CMK (cell line): ENCODE measurements at places on chromosomes 3 and 15.

GRCh38 chr15:59657635-59658125 lies 365 bp upstream of the GTF2A2 start:
- DNase-seq, result no peak

DNA sequence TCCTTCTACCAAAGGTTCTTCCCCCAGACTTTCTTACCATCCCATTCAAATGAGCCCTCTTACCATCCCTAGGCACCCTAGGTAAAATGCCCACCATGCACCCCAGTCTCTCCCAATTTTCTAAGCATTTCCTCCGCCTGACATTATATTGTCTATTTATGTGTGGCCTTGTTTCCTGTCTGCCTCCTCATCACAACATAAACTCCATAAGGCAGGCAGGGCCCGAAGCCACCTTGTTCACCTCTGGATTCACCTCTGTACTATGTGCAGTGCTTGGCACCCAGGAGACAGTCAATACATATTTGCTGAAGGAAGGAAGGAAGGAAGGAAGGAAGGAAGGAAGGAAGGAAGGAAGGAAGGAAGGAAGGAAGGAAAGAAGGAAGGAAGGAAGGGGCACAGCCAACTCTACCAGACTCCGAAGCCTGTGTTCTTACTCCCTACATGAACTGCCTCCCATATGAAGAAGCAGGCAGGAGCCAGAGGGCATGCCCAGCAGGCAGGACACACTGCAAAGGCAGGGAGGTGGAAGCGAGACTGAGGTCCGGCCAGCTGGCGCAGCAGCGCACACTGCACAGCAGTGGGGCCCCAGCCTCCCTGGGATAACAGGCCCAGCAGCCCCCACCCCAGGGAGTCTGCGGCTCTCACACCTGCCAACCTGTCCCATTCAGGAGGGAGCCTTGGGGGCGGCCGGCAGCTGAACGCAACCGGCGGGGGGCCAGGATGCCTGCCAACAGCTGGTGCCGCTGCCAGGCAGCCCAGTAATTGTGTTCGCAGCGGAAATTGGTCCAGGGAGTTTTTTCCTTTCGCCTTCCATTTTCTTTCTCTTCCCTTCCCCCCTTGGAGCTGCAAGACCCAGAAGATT lies 106.0 kb upstream of the LINGO1 start:
- no peak for DNase-seq

DNA sequence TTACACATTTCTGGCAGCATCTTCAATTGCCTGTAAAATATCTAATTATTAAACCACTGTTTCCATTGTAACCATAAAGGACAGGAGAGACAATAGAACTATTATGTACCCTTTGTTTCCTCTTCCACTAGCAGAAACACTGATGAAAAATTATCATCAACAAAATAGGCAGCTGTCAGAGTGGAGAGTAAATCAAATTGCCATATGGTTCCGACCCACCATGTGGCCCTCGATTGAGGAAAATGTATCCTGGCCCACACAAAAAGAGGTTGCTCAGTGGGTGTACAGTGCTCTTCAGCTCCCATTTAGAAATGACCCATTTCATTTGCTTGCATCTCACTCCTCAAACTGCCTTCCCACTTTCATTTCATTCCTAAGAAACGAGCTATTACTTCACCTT lies 570.6 kb upstream of the UBE2E2 start:
- no peak for DNase-seq

GRCh38 chr15:92073044-92073785 lies 219.7 kb downstream of the SLCO3A1 start:
- no peak for DNase-seq

DNA sequence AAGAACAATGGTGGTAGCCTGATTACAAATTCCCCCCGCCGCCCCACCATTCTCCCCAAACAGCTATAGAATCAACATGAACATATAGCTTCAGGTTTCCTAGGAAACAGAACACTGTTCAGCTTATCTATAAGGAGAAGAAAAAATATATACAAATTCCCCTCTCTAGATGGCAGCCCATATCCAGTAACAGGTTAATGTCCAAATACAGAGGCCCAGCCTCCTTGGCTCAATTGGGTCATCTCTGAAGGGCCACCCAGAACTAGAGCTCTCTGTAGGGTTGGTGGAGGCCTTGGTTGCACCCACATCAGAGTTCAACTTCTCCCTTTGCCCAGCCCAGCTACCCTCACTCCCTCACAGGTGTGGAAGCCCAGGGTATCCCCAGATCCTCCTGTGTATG lies 91.5 kb upstream of the ADAMTS17 start:
- DNase-seq, result no peak

- DNase-seq, result no peak
Observed at GRCh38 chr3:21292971-21293370, 458.0 kb downstream of the ZNF385D start.

DNA sequence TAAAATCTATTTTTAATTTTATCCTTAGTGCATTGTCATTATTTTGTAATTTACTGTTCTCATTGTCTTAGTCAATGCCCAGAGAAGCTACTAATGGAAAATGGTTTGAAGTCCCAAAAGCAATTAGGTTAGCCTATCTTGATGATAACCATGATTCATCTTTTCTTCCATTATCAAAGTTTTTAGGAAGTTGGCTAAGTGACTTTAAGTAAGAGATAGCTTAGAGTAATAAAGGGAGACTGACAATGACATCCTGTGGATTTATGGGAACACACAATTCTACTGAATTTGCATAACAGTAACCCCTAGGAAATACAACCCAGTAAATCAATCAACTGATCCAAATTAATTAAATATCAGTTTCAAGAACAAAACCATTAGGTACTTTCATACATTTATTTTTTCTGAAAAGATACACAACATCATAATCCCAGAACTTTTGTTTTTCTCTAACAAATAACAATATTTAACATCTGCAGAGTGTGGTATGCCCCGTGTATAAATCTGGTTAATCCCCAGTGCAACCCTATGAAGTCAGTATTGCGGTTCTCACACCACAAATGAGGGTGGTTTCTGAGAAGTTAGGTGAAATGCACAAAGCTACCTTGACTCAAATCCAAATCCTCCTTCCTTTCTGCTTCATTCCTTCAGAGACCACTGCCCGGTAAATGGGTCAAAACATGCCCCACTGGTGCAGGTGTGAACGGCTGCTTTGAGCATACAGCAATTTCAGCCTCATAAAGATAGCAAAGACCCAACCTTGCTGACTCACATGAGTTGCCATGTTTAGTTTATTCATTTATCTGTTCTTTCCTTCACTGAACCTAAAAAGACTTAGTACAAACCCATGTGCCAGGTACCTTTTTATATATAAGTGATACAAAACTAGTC lies 202.1 kb downstream of the TBL1XR1 start:
- no peak for DNase-seq

DNA sequence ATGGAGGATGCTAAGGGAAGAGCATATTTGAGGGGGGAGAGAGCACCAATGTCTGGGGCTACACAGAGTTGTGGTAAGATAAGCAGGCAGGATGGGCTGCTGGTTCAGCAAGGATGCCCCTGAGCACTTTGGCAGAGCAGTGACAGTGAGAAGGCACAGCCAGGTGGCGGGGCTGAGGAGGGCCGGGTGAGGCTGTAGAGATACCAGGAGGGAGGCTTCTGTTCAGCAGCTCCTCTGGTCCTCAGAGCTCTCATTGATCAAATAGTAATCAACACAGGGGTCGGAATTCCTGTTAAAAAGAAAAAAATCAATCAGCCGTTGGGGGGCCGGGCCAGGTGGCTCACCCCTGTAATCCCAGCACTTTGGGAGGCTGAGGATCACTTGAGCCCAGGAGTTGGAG lies 11.5 kb upstream of the XIRP1 start:
- DNase-seq, result no peak

DNA sequence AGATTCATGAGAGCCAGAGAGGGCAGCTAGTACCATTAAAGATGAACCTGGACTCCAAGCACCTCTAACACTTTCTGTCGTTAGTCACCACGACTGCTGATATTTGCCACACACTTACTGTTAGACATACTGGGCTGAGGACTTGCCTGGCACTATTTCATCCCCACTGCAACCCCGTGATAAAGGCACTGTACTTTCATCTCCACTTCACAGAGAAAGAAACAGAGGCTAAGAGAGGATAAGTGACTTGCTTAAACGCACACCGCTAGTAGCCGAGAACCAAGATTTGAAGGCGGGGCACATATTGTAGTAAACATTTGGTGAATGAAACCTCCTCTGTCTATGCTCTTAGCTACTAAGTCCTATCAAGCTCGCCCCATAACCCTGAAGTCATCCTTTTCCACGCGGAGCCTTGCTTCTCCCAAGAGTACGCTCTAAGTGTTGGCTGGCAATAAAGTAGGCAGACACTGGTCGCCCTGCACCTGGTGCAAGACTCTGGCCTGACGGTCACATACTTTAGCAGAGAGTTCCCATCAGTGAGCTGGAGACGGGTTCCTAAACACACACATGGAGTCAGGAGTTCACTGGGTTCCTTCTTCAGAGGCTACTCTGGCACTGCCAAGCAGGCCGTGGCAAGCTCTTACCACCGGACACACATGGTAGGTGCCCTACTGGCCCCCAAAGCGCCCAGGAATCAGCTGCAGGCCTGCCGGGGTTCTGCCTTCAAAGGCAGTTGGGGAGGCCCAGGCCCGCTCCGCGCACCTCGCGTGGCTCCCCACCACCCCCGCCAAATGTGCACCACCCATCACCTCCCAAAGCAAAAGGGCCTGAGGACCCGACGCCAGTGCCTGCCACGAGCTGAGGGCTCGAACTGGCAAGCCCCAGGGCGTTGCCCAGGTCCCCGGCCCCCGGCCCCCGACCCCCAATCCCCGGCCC lies 951 bp downstream of the POMGNT2 start:
- DNase-seq, result no peak

- no peak for DNase-seq
Observed at GRCh38 chr3:42216302-42216701, 49.7 kb downstream of the CCK start.

- no peak for DNase-seq
Observed at GRCh38 chr3:75294124-75294523, 370.0 kb upstream of the FRG2C start.

DNA sequence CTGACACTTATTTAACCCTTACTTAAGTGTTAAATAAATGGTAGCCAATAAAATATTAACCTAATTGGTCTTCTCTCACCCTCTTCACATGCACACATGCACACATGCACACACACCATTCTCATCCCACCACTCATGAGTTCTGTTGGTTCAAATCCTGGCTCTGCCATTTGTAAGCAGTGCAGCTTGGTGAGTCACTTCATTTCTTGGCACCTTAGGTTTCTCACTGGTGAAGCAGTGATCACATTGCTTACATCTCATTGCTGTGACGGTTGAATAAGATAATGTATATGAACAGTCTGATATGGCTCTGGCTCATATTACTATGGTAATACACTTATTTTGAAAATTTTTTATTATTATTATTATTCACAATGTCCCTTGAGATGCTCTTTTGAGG lies 33.8 kb downstream of the RIOX2 start:
- no peak for DNase-seq

- DNase-seq, result no peak
Observed at GRCh38 chr3:140370686-140371085, 307.2 kb upstream of the TRIM42 start.
